LoVo (cell line): ENCODE measurements at places on chromosomes 3 and 15.

DNA sequence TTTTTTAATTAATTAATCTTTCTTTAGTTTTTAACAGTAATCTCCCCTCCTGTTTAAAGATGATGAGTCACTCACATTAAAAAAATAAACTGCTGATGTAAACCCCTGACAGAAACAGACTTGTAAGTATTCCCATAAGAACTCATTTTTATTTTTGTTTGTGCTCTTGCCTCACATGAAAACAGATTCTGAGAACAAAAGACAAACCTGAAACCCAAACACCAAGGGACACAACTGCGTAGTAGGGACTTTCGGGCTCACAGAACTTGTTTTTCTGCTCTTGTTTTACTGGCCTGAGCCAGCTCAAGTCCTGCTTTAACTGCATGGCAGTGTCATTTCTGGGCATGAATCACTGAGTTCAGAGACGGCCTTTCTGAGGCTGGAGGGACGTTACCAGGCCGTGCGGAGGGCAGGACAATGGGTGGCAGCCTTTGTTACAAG lies 600.8 kb downstream of the FOXP1 start:
- peak; percentile 52 for DNase-seq

- DNase-seq: no peak
Measured at GRCh38 chr3:150887031-150887430, 18.2 kb downstream of the MINDY4B start.

GRCh38 chr15:69034352-69034751 lies 19.9 kb downstream of the NOX5 start:
- no peak for DNase-seq

DNA sequence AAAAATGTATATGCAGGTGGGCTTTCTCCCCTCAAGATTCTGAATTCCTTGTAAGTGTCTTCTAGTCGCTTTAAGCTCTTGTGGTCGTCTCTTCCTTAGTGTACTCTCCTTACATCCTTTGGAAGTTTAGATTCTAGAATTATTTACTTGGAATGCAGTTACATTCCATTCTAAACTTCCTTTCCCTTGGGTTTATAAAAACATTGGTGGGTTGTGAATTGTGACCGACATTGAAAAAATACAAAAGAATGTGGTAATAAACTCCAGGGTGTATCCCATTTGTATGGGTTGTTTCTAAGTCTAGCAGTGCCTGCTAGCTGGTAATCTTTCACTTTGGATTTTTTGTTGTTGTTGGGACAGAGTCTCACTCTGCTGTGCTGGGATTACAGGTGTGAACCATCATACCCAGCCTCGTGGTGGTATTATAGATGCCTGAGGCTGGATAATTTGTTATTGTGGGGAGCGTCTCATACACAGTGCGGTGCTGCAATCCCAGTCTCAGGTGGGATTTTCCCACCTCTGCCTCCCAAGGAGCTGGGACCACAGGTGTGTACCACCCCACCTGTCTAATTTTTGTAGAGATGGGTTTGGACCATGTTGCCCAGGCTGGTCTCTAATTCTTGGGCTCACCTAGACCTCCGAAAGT lies 9.1 kb downstream of the CHD2 start:
- no peak for DNase-seq

- peak; percentile 5 for DNase-seq
Measured at GRCh38 chr3:52742418-52743041, 28.2 kb downstream of the NEK4 start.

DNA sequence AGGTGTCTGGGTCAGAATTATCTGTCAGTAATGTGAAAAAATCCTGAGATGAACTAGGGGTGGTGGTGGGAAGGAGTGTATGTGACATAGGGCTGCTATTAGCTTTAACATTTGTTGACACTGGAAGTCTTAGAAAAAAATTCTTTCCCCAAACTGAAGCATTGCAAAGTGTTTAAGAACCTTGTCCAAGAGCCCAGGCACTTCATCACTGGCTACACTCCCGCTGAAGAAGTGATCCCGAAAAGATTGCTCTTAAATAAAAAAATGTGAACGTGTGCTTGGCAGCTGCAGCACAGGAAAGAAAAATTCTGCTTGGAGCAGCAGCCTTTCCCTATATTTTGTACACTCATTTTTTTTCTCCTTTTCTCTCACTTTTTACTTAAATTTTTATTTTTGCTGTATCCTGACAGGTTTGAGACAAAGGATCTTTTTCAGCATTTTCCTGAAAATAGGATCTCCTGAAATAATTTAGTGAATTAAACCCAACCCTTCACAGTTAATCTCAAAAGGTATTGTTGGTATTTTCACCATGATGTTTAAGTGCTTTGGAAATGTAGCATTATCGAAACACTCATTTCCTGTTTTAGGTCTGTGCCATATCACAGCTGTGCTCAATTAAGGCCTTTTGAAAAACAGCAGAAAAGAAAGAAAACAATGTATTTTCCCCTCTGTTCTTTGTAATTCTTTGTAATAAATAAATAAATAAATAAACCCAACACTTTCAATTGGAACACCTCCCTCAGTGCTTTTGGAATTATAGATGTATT lies 477.6 kb downstream of the ZNF385D start:
- no peak for DNase-seq

DNA sequence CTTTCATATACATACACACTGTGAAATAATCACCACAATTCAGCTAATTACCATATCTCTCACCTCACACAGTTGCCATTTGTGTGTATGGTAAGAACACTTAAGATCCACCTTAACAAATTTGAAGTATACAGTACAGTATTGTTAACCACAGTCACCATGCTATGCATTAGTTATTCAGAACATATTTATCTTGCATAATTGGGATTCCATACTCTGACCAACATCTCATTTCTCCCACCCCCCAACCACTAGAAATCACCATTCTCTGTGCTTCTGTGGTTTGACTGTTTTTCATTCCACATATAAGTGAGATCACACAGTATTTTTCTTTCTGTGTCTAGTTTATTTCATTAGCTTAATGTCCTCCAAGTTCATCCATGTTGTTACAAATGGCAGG lies 247.7 kb upstream of the CTNNB1 start:
- no peak for DNase-seq

DNA sequence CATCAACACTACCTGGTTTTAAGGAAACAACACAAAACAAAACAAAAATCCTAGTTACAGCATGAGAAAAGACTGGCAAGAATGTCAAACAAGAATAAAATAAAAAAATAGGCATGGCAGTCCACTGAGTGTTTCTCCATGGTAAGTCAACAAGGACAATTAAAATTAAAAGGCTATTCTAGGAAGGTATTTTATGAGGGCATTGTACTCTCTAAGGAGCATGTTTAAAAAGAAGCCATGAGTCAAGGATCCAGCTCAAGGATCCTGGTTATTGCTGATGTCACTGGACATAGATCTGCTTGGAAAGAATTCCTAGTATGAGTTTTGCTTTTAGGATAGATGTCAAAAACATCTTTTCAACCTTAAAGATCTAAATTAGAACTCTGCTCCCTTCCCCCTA lies 106.7 kb downstream of the MYO5A start:
- DNase-seq: no peak

DNA sequence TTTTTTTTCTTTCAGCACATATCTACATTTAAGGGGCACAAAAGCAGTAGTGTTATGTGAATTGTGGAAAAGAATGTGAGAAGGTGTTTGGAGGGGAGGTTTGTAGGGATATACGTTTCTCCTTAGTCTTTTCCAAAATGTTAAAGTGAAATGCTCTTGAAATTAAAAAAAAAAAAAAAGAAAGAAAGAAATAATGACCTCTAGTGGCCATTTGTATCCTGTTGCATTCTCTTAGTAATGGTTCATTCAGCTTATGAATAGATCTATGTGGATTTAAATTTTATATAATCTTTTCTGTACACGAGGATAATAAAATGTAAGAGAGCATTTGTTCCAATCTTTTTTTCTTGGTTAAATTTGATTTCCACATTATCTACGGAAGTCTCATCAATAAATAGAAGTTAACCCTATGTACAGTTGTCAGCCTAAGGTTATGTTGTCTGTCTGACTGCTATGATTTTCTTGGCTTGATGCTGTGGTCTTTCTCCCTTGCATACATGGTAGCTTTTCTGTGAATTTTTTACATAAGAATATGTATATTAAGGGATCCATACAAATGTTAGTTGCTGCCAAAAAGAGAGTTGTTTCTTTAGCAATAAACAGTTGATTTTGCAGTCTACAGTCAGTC lies 1.7 kb downstream of the P2RY13 start:
- DNase-seq: peak; percentile 26

GRCh38 chr15:25169318-25169717 lies 214.5 kb downstream of the SNRPN start:
- no peak for DNase-seq

DNA sequence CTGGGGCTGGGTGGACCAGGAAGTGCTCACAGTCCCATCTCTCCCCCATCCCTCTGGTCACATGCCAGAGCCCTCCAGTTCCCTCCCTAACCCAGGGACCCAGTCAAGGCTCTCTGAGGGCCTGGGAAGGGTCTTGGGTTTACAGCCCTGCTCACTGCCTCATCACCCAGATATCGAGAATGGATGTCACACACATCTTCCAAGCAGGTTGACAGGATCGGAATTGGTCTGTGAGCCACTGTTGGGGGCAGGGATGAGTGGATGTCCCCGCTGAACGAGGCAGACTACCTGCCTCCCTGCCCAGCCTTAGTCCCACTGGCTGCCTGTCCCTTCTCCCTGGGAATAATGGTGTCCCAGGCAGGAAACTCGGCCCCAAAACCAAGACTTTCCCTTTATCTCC lies 20.0 kb upstream of the GOLGA6C start:
- DNase-seq: no peak

- no peak for DNase-seq
Measured at GRCh38 chr15:47993051-47993450, 127.7 kb upstream of the SLC24A5 start.

- no peak for DNase-seq
Measured at GRCh38 chr3:123864706-123865105, 19.4 kb downstream of the MYLK start.

GRCh38 chr15:89556413-89557262 lies 18.6 kb upstream of the TICRR start:
- DNase-seq: peak; percentile 81

DNA sequence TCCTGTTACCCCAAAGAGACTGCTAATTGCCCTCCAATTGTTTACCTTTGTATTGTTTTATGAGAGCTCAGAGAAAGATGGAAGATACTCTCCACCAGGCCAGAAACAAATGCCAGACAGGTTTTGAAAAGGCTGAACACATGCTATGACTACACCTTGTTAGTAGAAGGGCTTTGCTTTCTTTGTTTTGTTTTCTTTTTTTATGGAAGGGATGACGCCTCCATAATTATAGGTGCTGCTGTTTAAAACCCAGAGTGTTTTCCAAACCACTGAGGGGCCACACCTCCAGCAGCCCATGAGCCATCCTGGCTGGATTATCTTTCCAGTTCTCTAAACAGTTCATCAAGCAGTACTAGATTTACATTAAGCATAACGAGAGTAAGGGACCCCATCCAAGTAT lies 5.6 kb upstream of the FOXP1 start:
- no peak for DNase-seq

GRCh38 chr3:55474213-55474632 lies 12.9 kb downstream of the WNT5A start:
- no peak for DNase-seq

DNA sequence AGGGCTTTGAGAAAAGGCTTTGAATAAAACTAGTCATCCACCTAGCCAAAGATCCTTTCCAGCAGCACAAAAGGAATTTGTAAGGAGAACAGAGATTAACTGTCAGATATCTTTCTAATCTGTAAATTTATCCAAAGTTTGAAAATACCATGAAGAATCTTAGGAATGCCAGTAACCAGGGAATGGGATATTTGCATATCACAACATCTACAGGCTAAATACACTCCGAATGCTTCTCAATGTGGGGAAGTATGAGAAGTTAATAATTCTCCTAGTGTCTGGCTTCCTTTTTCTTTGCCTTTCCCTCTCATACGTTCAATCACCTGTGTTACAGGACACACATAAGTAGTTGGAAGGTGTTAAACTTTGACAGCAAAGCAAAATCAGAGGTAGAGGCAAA lies 7.8 kb downstream of the ANAPC13 start:
- no peak for DNase-seq

GRCh38 chr15:56936929-56937328 lies 18.5 kb downstream of the TCF12 start:
- DNase-seq: no peak

GRCh38 chr3:18149935-18150334 lies 275.2 kb downstream of the SATB1 start:
- DNase-seq: no peak

- peak; percentile 26 for DNase-seq
Measured at GRCh38 chr3:186882881-186883685, 40.6 kb downstream of the ADIPOQ start.

GRCh38 chr3:172707030-172707429 lies 3.8 kb downstream of the NCEH1 start:
- DNase-seq: no peak
